Liver (tissue), 10 donors: ENCODE measurements at places on chromosomes 1 and 21. TPM values are rescaled to one million over a fixed set of nuclear protein-coding genes. Genes with fewer than 3 reads are reported as not detected.

OR6N1 gene
- not detected for polyA plus RNA-seq

ETV3L gene
- not detected for polyA plus RNA-seq

ADORA1 gene
- 0.38 TPM for polyA plus RNA-seq

FCGR3A gene
- 9.8 TPM for polyA plus RNA-seq

PLA2G2F gene
- not detected for polyA plus RNA-seq

AIRE gene
- not detected for polyA plus RNA-seq
